Stimulated activated CD8-positive, alpha-beta memory T cell treated with anti-CD3 and anti-CD28 coated beads, Interleukin-2, amount 100 ng/mL, for 1 hour (primary cell): ENCODE measurements at places on chromosomes 7 and 10.

- no peak for DNase-seq
Observed at GRCh38 chr10:132162021-132162531, 24.7 kb upstream of the DPYSL4 start.

GRCh38 chr10:81034383-81034782 is 496.7 kb downstream of the SH2D4B start:
- DNase-seq = no peak

DNA sequence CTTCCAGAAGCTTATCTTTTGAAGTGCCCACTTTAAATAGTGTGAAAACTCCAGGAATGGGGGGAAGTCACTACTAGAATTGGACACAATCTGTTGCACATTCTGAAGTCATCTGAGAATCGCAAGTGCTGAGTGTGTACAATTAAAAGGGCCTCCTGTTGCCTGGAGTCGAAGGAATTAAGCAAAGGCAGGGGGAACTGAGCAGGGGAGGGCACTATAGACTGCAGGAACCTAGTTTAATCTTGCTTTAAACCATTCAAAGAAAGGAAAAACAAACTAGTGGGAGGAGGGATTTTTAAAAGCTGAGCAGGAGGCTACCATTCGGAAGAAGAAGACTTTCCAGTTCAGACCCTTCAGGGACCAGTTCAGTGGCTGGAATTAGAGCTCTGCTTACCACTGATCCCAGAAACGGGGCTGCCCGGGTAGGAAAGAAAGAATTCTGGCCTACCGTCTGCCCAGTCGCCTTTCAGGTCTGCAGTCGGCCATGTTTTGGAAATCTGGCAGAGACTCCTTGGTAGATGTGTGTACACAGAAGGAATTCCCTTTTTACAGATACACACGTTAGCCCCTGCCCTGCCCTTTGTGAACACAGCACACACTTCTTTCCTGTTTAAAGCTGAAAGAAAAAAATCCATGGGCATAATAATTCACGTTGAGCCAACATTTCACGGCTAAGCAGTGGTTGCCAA is 610.6 kb upstream of the FOXK1 start:
- DNase-seq = no peak

GRCh38 chr10:90992462-90992861 is 71.6 kb upstream of the ANKRD1 start:
- DNase-seq = no peak

- DNase-seq = no peak
Observed at GRCh38 chr7:122974229-122974628, 21.3 kb downstream of the TAS2R16 start.

DNA sequence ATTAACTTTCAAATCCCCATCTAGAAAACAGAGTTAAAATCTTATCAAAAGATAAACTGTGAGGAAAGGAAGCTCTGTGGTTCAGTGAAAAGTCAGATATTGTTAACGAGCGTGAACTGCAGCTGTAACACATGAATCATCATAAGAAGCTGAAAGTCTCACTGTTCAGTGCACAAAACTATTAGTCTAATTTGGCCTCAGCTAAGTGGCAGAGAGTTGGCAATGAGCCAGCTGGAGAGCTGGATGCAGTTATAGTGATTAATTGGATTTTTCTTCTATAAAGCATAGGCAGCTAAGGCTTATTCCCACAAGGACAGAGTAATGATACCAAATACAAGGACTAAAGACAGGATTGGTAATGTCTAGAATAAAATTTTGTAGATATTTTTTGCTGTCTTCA is 101.1 kb upstream of the ABCB5 start:
- no peak for DNase-seq

GRCh38 chr10:17648243-17649035 is 4.5 kb downstream of the STAM start:
- DNase-seq = peak; percentile 24

DNA sequence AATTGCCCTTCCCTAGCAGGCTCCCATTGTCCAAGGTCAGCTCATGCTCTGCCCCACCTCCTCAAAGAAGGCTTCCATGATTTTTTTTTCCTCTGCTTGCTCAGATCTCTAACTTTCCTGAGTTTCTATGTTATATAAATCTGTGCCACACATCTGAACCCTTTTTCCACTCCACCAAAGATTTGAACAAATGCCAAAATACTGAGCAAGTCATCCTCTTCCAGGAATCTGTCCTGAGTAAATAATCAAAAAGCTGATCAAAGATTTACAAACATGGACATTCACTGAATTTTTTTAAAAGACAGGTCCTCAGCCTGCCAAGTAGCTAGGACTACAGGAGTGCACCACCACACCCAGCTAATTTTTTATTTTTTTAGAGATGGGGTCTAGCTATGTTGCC is 102.8 kb upstream of the ARID5B start:
- no peak for DNase-seq

DNA sequence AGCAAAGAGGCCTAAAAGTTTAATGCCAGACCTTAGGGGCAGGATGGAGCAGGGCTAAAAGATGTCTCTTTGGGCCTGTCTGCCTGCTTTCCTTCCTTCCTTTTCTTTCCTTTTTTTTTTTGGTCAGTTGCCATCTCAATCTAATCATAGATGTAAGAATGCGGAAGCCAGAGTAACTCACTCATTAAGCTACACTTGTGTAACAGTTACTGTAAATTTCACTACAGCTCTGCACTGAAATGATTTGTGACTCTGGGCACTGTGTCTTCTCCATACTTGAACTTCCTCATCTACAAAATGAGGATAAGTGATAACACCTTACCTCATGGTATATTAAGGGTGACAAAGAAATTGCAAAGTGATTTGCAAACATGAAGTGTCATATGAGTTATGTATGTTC is 75.5 kb upstream of the AGK start:
- DNase-seq = no peak

DNA sequence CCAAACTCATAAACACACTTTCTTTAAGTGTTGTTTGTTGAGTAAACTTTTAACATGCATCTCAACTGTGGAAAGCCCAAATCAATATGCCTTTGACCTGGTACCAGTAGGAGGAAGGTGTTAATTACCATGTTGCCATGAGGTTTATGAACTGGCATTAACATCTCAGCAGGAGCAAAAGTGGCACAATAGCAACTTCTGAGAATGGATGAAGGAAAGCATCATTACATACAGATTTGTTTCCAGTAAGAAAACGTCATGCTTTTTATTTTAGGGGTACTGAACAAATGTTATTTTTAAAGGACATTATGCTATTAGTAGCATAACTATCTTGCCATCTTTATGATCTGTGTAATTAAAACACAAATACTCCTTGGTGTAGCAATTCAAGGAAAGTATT is 51.1 kb downstream of the ARMC3 start:
- no peak for DNase-seq
